Stimulated activated CD4-positive, alpha-beta T cell treated with anti-CD3 and anti-CD28 coated beads, Interleukin-1b, Interleukin-23, amount 100 ng/mL, for 48 hours (primary cell): ENCODE measurements at places on chromosomes 2 and 18.
A peak's percentile ranks its signal among the peaks of the same experiment; 100 is the strongest.

- peak; percentile 75 for DNase-seq
These were observed 118.2 kb downstream of the SPTBN1 start for GRCh38 chr2:54574107-54574859.

- DNase-seq, result no peak
These were observed 141.7 kb upstream of the SERPINE2 start for GRCh38 chr2:224180810-224181209.

DNA sequence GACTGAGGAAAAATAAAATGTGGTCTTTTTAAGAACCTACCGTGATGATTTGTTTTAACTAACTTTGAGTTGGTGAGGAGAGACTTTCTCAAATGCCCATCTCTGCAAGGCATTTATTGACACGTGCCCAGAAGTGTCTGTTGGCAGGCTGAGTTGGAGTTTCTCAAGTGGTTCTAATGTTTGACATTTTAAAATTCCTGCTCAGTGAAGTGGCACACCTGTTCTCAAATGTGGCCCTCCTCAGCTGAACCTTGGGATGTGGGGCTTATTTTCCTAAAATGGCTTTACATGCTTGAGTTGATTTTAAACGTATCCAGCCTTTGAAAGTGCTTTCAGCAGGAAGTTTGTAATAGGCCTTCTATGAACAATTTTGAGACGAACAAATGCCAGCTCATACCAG, 876 bp upstream of the CAVIN2 start:
- DNase-seq, result no peak

DNA sequence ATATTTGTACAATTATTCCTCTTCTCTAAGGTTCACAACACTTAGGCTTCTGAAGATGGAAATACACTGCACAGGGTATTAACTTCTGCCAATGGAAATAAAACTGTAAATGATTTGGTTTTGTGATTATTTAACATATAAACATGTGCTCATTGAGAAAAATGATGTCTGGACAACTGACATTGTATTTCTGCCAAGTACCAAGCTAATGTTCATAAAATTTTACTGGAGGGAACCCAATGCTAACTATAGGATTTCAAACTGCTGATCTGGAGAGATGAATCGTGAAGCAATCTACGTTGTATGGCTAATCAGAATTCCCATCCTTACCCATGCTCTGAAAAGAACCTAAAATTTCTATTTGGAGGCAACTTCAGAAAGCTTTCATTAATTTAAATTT, 279.7 kb downstream of the NRXN1 start:
- no peak for DNase-seq

GRCh38 chr2:179137200-179137759, 87.3 kb upstream of the CCDC141 start:
- no peak for DNase-seq

DNA sequence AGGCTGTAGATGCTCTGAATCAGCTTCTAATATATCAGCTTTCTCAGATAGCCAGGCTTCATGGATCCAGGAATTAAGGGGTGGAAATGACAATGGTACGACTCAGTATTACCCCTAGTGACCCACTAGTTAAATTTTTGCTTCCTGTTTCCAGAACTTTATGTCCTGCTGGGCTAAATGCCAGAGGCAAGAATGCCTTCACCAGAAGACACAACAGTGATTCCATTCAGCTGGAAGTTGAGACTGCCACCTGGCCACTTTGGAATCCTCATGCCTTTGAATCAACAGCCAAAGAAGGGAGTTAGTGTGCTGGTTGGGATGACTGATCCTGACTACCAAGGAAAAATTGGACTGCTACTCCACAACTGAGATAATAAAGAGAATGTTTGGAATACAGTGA, 239.1 kb downstream of the ASXL3 start:
- DNase-seq, result no peak

DNA sequence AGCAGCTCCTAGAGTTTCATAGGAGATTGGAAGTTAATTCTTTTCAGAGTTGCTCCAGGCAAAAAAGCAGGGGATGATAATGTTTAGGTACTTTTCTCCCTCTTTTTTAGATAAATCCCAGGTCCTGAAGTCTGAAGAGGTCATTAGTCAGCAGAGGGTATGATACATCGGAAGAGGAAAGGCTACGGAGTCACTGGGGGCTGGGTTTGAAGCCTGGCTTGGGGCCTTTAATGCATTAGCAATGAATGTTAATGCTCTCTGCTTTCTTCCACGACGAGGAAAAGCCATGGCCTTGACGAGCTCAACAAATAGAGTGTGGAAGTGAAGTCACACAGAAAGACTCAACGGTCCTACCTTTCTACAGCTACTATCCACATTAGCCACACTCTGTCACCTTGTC, 235.1 kb downstream of the NCKAP5 start:
- DNase-seq, result no peak

DNA sequence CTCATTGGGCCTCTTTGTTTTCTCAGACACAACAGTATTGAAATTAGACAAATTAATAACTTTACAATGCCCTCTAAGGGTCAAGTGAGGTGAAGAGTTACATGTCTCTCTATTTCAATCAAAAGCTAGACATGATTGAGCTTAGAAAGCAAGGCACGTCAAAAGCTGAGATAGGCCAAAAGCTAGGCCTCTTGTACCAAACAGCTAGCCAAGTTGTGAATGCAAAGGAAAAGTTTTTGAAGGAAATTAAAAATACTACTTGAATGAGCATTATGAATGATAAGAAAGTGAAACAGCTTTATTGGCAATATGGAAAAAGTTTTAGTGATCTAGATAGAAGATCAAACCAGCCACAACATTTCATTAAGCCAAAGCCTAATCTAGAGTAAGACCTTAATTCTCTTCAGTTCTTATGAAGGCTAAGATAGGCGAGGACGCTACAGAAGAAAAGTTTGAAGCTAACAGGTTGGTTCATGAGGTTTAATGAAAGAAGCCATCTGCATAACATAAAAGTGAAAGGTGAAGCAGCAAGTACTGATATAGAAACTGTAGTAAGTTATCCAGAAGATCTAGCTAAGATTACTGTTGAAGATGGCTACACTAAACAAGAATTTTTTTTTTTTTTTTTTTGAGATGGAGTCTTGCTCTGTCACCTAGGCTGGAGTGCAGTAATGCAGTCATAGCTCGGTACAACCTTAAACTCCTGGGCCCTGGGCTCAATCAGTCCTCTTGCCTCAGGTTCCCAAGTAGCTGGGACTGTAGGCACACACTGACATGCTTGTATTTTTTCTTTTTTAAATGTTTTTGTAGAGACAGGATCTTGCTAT, 65.5 kb downstream of the FAM117B start:
- peak; percentile 21 for DNase-seq

- no peak for DNase-seq
These were observed 157.0 kb downstream of the BARD1 start for GRCh38 chr2:214652473-214652872.

- peak; percentile 69 for DNase-seq
These were observed 2.4 kb upstream of the INHBB start for GRCh38 chr2:120343433-120344105.

DNA sequence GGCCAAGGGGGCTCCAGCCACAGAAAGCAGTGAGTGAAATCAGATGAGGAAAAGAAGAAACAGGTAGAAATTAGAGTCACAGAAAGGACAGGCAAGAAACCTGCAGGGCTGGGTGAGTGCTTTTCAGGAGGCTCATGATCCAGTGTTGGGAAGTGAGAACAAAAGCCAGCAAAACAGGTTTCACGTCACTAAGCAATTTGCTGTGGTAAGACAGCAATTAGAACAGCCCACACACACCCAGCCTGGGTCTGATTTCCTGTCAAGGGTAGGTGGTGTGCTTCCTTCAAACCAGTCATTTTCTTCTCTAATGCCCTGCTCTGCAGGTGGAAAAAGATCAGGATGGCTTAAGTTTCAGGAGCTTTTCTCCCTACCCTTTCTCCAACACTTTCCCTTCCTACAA, 52.9 kb upstream of the XDH start:
- DNase-seq, result no peak

GRCh38 chr2:201953396-201953795, 80.3 kb upstream of the FZD7 start:
- no peak for DNase-seq

DNA sequence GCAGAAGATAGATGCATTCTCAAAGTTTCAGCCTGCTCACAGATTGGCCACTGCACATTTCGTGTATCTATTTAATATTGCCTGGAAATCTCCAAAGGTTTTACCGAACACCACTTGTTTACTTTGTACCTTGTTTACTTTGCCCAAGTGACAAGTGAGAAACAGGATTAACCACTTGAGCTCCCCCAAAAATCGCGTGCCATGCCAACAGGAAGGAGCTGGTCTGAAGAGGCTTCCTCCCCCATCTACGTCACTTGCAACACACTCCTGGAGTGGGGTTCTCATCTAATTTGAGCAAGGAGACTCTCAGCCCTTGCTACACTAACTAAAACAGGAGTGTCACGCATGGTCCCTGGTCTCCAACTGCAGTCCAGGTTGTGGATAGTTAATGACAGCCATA, 212.5 kb upstream of the TMEM200C start:
- no peak for DNase-seq

DNA sequence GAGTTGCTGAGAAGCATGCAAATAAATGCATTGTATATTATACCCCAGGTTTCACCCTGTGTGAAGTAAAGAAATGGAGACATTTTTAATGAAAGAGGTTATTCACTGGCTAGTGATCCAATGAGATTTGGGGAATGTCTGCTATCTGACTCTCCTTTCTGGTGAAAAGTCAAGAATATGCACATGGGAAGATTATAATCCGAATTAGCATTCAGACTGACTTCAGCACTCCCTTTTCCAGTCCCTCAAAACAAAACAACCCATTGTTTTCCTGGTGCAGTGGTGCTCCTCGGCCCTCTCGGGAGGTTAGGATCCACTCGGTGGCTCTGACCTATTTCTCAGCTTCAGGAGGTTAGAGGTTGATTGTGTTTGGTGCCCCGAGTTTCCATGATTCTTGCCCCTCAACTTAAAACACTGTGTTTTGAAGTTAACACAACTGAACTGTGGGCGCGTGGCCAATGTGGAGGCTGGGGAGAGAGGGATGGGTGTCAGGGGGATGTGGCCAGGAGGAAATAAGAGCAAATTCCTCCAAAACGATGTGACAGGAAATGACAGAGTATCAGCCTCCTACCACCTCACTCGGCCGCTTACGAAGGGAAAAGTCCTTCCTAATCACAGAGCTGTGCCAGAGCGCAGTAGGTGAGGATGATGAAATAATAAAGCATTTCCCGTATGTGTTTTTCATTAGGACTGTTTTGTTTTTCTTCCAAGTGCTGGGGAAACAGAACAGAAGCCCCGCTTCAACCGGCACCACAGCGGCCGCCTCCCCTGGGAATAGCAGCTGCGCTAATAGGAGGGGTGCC, 440.1 kb downstream of the MTX2 start:
- DNase-seq, result no peak

- DNase-seq, result no peak
These were observed 52.5 kb downstream of the MBP start for GRCh38 chr18:77079954-77080682.

DNA sequence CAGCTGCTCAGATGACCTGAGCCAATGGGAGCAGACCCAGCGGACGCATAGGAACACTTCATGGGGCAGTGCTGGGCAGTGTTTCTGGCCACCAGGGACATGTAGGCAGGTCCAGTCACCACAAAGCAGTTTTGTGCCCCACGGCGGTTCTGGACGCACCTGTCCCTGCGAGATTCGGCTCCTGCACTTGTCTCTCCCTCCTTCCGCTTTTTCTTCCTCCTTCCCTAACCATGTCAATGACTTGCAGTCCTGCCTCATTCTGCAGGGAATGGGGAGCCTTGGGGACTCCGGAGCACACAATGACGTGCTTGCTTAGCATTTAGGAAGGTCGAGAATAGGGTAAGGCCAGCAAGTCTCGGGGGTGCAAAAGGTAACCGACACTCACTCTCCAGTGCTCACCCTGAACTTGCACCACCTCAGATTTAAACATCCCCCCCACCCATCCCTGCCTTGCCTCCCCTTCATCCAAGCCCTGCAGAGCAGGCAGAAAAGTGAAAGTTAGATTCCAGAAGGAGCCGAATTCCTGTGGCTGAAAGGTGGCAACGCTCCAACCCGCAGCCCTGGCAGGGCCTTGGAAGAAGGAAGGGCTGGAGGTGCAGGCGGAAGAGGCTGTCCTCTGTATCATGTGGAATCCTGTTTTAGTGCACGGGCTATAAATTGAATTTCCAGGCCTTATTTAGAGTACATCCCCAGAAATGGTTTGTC, 40.5 kb upstream of the ATG16L1 start:
- no peak for DNase-seq

DNA sequence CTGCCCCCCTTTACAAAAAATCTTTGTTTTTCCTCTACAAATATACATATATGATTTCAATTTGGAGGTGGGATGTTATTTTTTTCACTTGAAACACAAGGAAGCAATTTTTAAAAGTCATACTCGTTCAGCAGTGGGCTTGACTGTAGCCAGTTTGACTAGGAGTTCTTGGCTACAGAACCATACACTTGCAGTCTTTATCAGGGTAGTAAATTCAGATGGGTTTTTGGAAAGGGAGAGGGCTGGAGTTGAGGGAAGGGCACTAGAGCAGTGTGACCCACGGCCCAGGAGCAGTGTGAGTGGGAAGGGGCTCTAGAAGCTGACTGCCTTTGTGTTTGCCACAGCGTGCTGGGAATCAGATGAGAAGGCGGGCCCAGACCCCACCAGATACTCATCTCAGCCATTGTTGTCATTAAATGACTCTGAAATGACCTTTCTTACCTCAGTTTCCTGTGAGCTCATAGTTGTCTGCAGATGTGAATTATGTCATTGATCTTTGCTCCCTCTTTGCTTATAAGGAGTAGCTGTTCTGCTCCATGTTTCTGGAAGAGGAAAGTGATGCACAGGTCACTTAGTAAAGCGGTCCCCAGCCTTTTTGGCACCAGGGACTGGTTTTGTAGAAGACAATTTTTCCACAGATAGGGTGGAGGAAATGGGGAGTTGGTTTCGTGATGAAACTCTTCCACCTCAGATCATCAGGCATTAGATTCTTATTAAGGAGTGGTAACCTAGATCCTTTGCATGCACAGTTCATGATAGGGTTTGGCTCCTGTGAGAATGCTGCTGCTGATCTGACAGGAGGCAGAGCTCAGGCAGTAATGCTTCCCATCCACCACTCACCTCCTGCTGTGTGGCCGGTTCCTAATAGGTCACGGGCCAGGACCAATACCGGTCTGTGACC, 116.8 kb downstream of the SPTBN1 start:
- DNase-seq, result peak; percentile 72

GRCh38 chr2:70243806-70244584, 4.4 kb downstream of the TIA1 start:
- DNase-seq, result no peak

DNA sequence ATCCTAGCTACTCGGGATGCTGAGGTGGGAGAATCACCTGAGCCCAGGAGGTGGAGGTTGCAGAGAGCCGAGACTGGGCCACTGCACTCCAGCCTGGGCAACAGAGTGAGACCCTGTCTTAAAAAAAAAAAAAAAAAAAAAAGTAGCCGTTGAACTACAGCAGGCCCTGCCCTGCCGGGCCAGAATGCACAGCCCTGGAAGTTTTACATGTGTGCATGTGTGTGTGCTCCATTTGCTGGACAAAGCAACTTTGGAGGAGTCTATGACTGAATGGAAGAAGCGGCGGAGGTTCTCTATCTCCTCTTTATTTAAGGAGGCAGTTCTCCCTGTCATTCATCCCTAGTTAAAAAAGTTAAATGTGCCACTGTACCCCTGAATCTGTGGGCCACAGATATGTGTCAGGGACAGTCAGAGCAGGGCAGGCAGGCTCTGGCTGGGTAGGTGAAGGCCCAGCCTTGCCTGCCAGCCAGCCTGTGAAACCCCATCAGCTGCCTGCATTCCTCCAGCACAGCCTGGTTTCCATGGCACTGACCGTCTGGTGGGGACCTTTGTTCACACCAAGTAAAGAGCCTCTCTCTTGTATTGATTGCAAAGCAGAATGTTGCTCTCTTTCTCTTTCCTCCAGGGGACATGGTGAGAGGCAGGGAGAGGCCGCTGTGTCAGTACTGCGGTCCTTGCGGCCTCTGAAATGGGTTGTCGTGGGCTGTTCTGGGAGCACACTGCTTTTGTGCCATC, 10.9 kb downstream of the LIPG start:
- DNase-seq, result no peak
